Right ventricle myocardium superior (tissue), 1 donor: ENCODE measurements at places on chromosomes 12 and 14.

- DNase-seq: peak; percentile 68
Measured at GRCh38 chr12:30928356-30929244, 2.1 kb downstream of the TSPAN11 start.

DNA sequence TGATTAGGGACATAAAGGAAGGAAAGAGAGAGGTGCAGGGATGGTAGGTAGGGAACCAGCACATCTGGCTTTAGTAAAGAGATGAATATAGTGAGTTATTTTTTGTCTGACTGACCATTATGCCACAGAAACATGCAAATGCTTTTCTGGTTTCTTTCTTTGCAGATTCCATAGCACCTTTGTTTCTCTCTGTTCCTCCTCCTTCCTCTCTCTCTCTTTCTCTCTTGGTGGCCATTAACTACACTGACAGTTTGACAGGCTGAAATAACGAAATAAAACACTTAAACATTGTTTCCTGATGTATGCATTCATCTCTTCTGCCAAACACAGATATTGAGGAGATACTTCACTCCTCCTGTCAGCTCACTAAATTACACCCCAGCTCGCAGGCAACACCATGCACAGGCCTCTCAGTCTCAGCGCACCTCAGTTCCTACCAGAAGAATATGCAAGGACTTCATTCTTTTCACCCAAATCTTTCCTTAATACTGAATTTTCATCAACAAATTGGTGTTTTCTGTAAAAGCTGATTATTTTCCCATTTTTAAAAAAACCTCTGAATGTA, 406.9 kb upstream of the SOX5 start:
- DNase-seq: no peak

DNA sequence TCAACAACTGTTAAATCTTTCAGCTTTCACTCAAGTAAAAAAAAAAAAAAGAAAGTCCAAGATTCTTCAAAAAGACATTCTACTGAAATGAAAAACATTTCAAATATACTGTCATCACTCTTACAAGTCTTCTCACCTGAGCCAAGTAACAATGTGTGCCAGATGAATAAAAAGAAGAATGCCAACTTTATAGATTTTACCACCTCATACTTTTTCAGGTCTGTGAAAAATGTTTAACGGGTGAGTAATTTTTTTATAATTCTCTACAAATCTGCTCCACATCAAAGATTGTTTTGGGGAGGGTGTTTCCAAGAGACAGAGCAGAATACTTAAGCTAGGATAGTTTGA, 181.0 kb upstream of the BMP4 start:
- no peak for DNase-seq

DNA sequence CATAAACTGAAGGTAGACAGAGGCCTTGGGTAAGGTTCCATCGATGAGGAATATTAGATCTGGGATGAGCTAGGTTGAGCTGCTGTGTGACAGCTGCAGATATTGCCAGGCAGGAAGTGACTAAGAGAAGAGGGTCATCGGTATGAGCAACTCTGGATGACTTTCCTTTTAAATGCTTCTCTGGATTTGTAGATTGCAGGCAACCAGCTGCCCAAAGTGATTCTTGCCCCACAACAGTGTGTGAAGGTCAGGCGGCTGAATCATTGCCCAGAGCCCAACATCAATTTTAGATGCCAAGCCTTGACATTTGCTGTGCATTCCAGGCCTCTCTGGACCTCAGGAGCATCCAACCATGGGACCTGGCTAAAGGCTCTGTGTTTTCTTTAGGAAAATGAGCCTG, 255.9 kb downstream of the DPF3 start:
- DNase-seq: no peak
